ENCODE measurements at places on chromosomes 6 and 20. TPM values are rescaled to one million over a fixed set of nuclear protein-coding genes. Genes with fewer than 3 reads are reported as not detected.

DNA sequence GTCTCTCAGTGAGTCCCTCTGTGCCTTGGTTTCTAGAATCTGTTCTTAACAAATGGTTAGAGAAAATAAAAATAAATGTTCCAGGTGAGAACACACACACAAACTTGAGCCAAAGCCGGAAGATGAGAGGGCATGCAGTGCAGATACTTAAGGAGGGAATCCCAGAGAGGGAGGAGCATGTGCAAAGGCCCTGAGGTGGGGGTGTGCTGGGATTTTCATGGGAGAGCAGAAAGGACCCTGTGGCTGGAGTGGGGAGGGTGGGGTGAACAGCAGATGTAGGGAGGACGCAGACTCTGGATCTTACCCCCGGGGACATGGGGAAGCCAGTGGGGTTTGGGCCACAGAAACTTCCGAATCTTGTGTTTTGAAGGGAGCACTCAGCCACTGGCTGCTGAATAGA, 17.5 kb downstream of the TFAP2C start:
- H3K4me1 ChIP-seq, result no peaks in the 10 kb centered on the region
- no peak overlapping the region for H3K4me3 ChIP-seq
- H3K27ac ChIP-seq, result no peak overlapping the region
- DNase-seq, result no peak
- peaks cover 4% of the 10 kb centered on the region for H3K27me3 ChIP-seq
- no peaks in the 10 kb centered on the region for H3K36me3 ChIP-seq

GRCh38 chr6:12602342-12602741, 114.2 kb upstream of the PHACTR1 start:
- no peak overlapping the region for H3K4me3 ChIP-seq
- DNase-seq, result no peak
- peaks cover 7% of the 10 kb centered on the region for H3K4me1 ChIP-seq
- no peaks in the 10 kb centered on the region for H3K36me3 ChIP-seq

- H3K36me3 ChIP-seq, result peaks cover 20% of the 10 kb centered on the region
- H3K4me3 ChIP-seq, result peak within 1 kb of the TSS; percentile 89
- no peaks in the 10 kb centered on the region for H3K27me3 ChIP-seq
- peak; percentile 97 for DNase-seq
- H3K27ac ChIP-seq, result peak within 1 kb of the TSS; percentile 86
Measured at GRCh38 chr6:87589693-87590416, at the start of the genes ORC3 and RARS2. Gene ORC3, plus strand, starts transcription at chr6:87590135. Its CDS starts 34 bp downstream, at chr6:87590169. Gene RARS2, minus strand, starts transcription at chr6:87589987. Its CDS starts 30 bp downstream, at chr6:87589957.

- H3K4me1 ChIP-seq, result no peaks in the 10 kb centered on the region
- no peaks in the 10 kb centered on the region for H3K36me3 ChIP-seq
- DNase-seq, result no peak
- peaks cover 27% of the 10 kb centered on the region for H3K27me3 ChIP-seq
Measured at GRCh38 chr6:151179321-151179720, 60.4 kb upstream of the AKAP12 start.

- H3K27me3 ChIP-seq, result no peaks in the 10 kb centered on the region
- no peaks in the 10 kb centered on the region for H3K36me3 ChIP-seq
- no peaks in the 10 kb centered on the region for H3K4me1 ChIP-seq
- no peak overlapping the region for H3K27ac ChIP-seq
- H3K4me3 ChIP-seq, result no peak overlapping the region
Measured at GRCh38 chr20:40468759-40469158, 220.3 kb downstream of the MAFB start.

DNA sequence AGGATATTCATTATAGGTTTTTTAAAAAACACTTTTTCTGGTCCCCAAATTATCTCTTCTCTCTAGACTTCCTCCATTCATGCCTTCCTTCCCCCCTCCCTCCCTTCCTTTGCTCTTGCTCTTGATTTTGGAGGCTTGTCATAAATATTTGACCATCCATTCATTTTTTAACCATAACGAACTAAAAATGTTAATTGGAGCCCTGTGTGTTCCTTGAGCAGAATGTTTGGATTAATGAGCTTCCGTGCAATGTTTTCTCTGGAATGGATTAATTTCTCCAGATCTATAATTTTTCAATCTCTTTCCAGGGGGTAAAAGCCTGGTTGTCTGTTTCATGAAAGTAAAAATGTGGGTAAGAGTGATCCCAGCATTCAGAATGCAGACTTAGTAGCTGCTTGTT, 155.5 kb downstream of the ESR1 start:
- no peak overlapping the region for H3K27ac ChIP-seq
- no peaks in the 10 kb centered on the region for H3K36me3 ChIP-seq
- H3K4me3 ChIP-seq, result no peak overlapping the region
- DNase-seq, result no peak
- H3K4me1 ChIP-seq, result peaks cover 10% of the 10 kb centered on the region
- peaks cover 61% of the 10 kb centered on the region for H3K27me3 ChIP-seq

DNA sequence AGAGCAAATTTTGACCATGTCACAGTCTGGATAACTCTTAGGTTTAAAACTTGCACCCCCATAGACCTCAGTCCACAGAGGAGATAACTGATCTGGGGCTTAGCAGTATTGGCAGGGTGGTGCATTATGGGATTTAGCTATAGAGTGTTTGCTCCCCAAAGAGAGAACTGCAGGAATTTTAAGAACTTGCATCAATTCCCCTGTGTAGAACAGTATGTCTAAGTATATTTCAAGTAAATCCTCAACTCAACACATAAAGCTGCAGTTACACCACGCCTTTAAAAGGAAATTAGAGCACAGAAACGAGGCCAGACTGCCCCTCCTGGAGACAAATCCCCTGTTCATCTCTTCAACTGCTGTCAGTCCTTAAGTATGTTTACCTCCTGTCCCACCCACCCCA, 144.9 kb downstream of the TRMT11 start:
- no peaks in the 10 kb centered on the region for H3K4me1 ChIP-seq
- H3K27ac ChIP-seq, result no peak overlapping the region
- no peak overlapping the region for H3K4me3 ChIP-seq
- H3K36me3 ChIP-seq, result peaks cover 2% of the 10 kb centered on the region
- H3K27me3 ChIP-seq, result no peaks in the 10 kb centered on the region
- no peak for DNase-seq

DNA sequence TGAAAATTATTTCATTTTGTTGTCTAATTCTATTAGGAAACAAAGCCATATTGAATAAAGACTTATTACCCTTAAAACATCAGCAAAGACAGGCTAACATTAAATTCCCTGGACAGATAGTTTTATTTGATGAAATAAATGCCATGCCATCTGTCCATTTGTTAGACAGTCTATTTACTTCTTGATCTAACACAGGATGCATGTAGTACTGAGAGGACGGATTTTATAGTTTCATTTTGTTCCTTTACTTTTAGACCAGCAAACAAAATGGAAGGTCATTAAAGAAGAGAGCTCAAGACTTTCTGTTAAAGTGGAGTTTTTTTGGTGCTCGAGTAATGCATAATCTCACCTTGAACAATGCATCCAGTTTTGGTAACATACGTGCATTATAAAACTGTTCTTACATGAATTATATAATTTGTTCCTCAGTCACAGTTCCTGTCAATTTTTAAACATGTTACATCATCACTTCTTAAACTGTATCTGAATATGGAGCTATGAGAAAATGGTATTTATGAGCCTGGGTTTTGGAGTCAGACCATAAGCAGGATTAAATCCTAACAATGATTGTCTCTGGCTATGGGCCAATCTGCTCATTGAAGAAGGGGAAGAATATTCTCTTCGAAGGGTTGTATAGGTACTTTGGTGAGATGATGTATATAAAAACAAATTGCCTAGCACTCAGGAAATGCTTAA, 46.0 kb downstream of the RFX6 start:
- H3K4me1 ChIP-seq, result no peaks in the 10 kb centered on the region
- no peaks in the 10 kb centered on the region for H3K27me3 ChIP-seq
- H3K36me3 ChIP-seq, result no peaks in the 10 kb centered on the region

- H3K36me3 ChIP-seq, result no peaks in the 10 kb centered on the region
- H3K4me3 ChIP-seq, result no peak overlapping the region
- peaks cover 11% of the 10 kb centered on the region for H3K27me3 ChIP-seq
- H3K27ac ChIP-seq, result no peak overlapping the region
- no peaks in the 10 kb centered on the region for H3K4me1 ChIP-seq
Measured at GRCh38 chr6:71011871-71012371, 55.1 kb upstream of the B3GAT2 start.

GRCh38 chr20:32282461-32282860, 5.0 kb downstream of the KIF3B start:
- no peak overlapping the region for H3K4me3 ChIP-seq
- DNase-seq, result no peak
- H3K4me1 ChIP-seq, result peaks cover 64% of the 10 kb centered on the region
- H3K36me3 ChIP-seq, result peaks cover 13% of the 10 kb centered on the region
- no peak overlapping the region for H3K27ac ChIP-seq

GRCh38 chr6:105069821-105070445, 109.9 kb downstream of the POPDC3 start:
- no peaks in the 10 kb centered on the region for H3K4me1 ChIP-seq
- peaks cover 38% of the 10 kb centered on the region for H3K27me3 ChIP-seq
- no peak overlapping the region for H3K27ac ChIP-seq
- no peak for DNase-seq
- no peak overlapping the region for H3K4me3 ChIP-seq

DNA sequence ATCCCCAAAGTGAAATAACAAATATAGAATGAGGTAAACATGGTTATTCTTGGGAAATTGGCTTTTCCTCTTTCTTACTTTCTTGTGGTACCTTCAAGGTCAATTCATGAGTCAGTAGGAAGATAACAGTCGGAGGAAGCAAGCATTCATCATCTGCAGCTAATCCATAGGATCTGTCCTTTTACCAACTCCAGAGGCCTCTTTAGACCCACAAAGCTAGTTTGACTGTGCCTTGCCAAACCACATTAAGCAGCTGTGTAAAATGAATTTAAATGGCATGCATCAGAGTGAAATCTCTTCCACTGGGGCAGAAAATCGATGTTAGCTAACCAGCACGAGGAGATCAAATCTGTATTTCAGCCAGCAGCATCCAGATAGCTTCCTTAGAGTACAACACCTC, 171.3 kb downstream of the TMEM242 start:
- H3K27ac ChIP-seq, result no peak overlapping the region
- H3K36me3 ChIP-seq, result peaks cover 16% of the 10 kb centered on the region
- H3K4me1 ChIP-seq, result peaks cover 20% of the 10 kb centered on the region
- H3K4me3 ChIP-seq, result no peak overlapping the region

DNA sequence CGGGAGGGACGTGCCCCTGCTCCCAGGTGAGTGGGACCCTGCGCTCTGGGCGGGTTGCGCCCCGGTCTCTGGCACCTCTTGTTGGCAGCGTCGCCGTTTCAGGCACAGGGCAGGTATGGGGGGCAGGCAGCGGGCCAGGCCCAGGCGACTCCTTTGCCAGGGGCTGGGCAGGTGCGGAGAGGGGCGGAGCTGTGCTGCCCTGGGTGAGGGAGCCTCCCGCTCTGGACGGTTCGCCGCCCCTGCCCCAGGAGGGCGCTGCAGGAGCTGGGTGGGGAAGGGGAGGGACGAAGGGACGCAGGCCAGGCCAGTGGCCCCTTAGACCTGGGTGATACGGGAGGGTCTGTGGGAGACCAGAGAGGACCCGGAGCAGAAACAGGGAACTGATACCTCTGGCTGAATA, 663.9 kb upstream of the DEFB115 start:
- H3K27ac ChIP-seq, result no peak overlapping the region
- H3K36me3 ChIP-seq, result no peaks in the 10 kb centered on the region
- H3K4me3 ChIP-seq, result no peak overlapping the region
- no peaks in the 10 kb centered on the region for H3K4me1 ChIP-seq
- no peaks in the 10 kb centered on the region for H3K27me3 ChIP-seq
- no peak for DNase-seq

GRCh38 chr6:111418971-111419693, 63.9 kb downstream of the REV3L start:
- no peak overlapping the region for H3K27ac ChIP-seq
- no peaks in the 10 kb centered on the region for H3K27me3 ChIP-seq
- H3K4me1 ChIP-seq, result peaks cover 14% of the 10 kb centered on the region
- H3K4me3 ChIP-seq, result no peak overlapping the region

- H3K4me1 ChIP-seq, result peaks cover 13% of the 10 kb centered on the region
- H3K27me3 ChIP-seq, result peaks cover 42% of the 10 kb centered on the region
- no peak overlapping the region for H3K4me3 ChIP-seq
- no peak for DNase-seq
- H3K27ac ChIP-seq, result no peak overlapping the region
Measured at GRCh38 chr6:3031857-3032640, 32.4 kb downstream of the NQO2 start.

GRCh38 chr6:56349194-56349593, 101.8 kb upstream of the COL21A1 start:
- H3K27me3 ChIP-seq, result peaks cover 2% of the 10 kb centered on the region
- H3K4me3 ChIP-seq, result no peak overlapping the region
- no peaks in the 10 kb centered on the region for H3K36me3 ChIP-seq
- H3K4me1 ChIP-seq, result no peaks in the 10 kb centered on the region
- no peak for DNase-seq

DNA sequence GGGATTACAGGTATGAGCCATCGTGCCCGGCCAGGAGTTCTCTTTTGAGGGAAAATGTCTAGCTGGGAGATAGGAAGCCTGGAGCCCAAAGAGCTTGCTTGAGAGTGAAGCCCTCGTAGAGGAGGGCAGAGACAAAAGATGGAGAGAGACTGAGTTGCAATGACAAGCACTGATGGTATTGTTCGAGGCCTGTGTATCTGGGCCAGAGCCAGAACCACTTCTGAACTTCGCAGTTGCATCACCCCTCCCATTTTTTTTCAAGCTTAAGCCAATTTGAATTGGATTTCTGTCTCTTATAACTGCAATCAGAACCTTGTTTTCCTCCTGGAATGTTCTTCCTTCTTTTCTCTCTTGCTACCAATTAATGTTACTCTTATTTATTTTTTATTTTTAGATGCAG, 83.1 kb downstream of the KCNB1 start:
- no peak overlapping the region for H3K4me3 ChIP-seq
- peaks cover 8% of the 10 kb centered on the region for H3K27me3 ChIP-seq
- no peaks in the 10 kb centered on the region for H3K4me1 ChIP-seq

GRCh38 chr6:134692008-134692407, 257.9 kb downstream of the ALDH8A1 start:
- no peak overlapping the region for H3K4me3 ChIP-seq
- H3K27ac ChIP-seq, result no peak overlapping the region
- peaks cover 46% of the 10 kb centered on the region for H3K27me3 ChIP-seq
- DNase-seq, result no peak

DNA sequence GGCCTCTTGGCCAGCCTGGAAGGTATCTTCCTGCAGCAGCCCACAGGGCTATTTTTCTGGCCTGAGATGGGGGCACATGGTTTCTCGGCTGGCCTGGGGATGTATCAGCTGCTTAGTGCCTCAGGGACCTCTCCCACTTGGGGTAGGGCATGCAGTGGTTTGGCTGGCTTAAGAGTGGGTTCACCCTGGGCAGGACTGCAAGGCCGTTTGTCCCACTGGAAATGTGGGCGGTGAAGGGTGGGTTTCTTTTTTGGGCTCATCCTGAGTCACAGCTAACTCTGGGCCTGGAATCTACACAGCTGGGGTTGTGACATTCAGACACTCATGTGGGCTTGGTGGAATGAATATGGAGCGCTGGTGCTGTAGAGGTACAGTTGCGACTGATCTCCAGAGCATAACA, 62.0 kb downstream of the CDH26 start:
- H3K4me3 ChIP-seq, result no peak overlapping the region
- peaks cover 6% of the 10 kb centered on the region for H3K4me1 ChIP-seq
- peaks cover 5% of the 10 kb centered on the region for H3K36me3 ChIP-seq
- DNase-seq, result no peak

Gene SOX4
- total RNA-seq, result 10.4 TPM

Gene SRSF3
- total RNA-seq, result 416 TPM

Gene RSPO3
- not detected for total RNA-seq
